ENCODE measurements at places on chromosomes 3 and 15.

- no peak for DNase-seq
These were observed 7.7 kb upstream of the ANKRD63 start for GRCh38 chr15:40290545-40290917.

GRCh38 chr3:140152851-140153639 is 218.1 kb downstream of the CLSTN2 start:
- no peak for DNase-seq

- DNase-seq = no peak
These were observed 16.8 kb downstream of the PAQR5 start for GRCh38 chr15:69315402-69316110.

DNA sequence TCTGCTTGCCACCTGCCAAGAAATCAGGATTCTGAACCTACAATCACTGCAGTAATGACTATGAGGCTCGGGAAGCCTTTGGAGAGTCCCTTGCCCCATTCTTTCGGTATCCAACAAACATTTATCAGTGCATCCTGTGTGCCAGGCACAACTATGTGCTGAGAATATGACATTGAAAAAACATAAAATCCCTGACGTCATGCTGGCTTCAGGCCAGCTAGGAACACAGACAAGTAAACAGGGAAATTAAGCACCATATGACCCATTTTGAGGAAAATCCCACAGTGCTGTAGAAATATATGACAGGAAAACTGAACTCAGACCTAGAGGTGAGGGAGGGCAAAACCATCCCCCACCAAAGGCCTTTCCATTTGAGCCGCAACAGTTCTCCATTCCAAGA is 34.1 kb upstream of the DET1 start:
- DNase-seq = no peak

DNA sequence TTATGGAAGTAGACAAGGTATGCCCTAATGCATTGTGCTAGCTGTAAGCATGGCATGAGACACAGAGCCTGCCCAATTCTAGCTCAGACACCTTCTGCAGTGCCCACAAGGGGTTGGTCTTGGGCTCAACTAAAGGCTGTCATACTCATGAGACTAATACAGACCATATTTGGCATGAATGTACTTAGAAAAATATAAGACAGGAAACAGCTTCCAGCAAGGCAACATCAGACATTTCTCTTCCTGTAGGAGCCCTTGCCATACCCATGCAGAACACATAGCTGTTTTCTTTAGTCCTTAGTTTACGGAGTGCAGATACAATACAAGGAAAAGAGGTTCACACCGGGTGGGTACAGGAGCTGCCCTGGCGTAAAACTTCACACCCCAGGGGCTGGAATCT is 30.5 kb upstream of the NR1I2 start:
- no peak for DNase-seq

GRCh38 chr15:44194323-44195150 is 534 bp downstream of the FRMD5 start:
- DNase-seq = peak; percentile 17

GRCh38 chr3:185318141-185318540 is 44.8 kb upstream of the MAP3K13 start:
- DNase-seq = no peak

GRCh38 chr3:101665851-101666250 is 11.1 kb downstream of the ZBTB11 start:
- DNase-seq = no peak

- no peak for DNase-seq
These were observed 218.0 kb downstream of the UBE3A start for GRCh38 chr15:25220834-25221233.

- no peak for DNase-seq
These were observed 31.4 kb upstream of the MGLL start for GRCh38 chr3:127853681-127854080.

DNA sequence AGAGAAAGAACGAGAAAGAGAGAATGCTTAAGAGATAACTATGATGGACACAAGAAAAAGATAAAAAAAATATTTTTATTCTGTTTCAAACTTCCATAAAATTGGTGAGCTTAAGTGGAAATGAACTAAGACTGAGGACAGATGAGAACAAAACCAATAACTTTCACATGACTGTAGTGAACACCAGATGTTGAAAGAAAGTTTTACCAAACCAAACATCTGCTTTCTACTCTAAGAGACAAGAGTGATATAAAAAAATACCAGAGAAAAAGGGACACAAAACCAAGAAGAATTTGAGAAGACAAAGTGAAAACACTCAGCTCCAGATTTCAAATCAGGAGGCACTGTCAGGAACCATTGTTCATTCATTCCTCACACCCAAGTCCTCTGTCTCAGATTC is 147.9 kb downstream of the IMPG2 start:
- no peak for DNase-seq

All from effector CD8-positive, alpha-beta T cell (primary cell).